Astrocyte (in vitro differentiated cells and primary cell): ENCODE measurements at places on chromosomes 11 and 22.

- DNase-seq: no peak
Measured at GRCh38 chr11:44207292-44207691, 102.6 kb downstream of the ALX4 start.

DNA sequence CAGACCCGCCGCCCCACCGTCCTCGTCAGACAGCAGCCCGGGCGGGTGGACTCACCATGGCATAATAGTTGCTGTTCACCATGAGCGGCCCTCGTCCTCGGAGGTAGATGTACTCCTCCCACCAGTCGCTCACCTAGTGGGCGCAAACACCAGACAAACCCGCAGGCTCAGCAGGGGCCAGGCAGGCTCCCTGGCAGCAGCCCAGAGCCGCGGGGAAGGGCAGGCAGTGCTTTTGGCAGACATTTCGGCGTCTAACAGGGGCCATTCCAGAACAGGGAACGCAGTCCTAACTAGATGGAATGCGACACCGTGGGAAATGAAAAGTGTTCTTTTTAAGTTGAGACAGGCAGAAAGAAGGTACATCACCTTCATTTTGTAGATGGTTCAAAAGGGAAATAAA lies 44.9 kb downstream of the CPT1A start:
- peak; percentile 14 for DNase-seq

- DNase-seq: no peak
Measured at GRCh38 chr22:30564761-30565119, 9.7 kb downstream of the GAL3ST1 start.

DNA sequence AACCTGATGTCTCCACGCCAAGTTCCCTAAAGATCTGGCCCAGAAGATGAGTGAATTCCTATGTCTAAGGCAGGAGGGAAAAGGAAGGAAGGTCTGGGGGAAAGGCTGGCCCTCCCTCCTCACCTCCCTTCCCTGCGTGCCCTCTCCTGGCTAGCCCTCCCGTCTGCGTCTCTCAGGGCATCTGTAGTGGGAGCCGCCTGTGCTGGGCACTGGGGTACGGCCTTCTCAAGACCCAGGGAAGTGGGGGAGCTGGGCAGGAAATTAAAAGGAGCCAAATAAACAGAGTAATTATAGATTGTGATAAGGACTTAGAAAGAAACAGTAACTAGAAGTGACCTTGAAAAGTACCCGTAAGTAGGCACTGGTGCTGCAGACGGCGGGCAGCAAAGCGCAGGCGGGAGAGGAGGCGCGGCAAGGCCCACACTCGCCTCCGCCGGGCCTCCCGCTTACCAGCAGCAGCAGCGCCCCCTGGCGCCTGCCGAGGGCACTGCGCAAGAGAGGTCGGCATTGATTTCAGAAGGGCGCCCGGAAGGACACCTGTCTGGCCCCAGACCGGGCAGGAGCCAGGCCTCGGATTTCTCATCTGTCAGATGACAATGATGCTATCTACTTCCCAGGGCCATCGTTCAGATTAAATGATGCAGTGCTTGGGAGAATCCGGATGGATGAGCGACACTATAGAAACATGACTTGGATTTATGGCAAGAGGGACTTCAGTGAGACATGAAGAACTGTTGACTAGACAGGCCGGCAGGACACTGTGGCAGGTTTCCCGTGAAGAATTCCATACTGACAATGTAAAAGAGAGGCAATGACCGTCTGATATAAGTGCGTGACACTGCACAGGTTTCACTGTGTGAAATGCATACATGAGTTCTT lies 7.3 kb downstream of the KCNJ1 start:
- DNase-seq: peak; percentile 18

- no peak for DNase-seq
Measured at GRCh38 chr22:43402128-43402527, 9.7 kb upstream of the MPPED1 start.
